Kidney epithelial cell (primary cell): ENCODE measurements at places on chromosomes 1 and 21.

- no peak for DNase-seq
Observed at GRCh38 chr1:226157761-226158316, 28.7 kb downstream of the ACBD3 start.

- no peak for DNase-seq
Observed at GRCh38 chr1:185300152-185300551, 16.9 kb downstream of the IVNS1ABP start.

DNA sequence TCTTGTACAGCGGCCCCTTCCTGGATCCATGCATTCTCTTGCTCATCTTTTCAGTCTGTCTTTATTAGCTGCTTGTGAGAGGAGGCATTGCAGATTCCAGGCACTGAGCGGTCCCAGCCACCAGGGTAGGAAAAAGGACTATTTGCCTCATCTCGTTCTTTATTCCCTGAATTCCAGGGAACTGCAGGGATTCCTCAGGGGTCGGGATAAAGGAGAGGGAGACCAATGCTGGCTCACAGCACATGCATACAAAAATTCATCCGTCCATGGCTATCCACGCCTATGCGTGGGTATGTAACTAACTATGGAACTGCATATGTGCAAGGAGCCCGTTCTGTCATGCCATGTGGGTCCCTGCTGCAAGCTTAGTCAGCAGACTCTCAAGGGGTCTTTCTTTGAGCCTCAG is 879 bp upstream of the PLPPR5 start:
- DNase-seq: no peak

- DNase-seq: no peak
Observed at GRCh38 chr1:244998717-244999346, 134.5 kb upstream of the HNRNPU start.

DNA sequence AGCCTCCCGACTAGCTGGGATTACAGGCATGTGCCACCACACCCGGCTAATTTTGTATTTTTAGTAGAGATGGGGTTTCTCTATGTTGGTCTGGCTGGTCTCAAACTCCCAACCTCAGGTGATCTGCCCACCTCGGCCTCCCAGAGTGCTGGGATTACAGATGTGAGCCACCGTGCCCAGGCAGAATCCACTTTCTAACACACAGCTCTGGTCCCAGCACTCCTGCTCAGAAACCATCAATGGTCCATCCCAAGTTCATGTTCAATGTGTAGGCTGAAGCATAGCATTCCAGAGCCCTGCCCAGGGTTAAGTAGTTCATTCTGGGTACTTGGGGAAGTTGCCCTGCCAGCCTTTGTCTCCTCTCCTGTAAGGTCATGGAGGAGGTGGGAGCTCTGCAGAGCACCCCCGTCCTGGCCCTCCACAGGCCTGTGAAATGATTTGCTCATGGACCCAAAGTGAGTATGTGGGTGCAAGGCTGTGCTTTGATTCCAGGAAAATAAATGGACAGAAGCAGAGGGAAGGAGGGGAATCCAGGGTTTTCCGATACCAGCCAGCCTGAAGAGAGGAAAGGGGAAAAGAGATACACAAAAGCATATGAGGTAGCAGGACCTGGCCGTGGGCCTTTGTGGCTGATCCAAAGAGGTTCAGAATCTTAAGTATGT is 55.2 kb downstream of the NENF start:
- DNase-seq: no peak

- no peak for DNase-seq
Observed at GRCh38 chr21:42411891-42412635, 8.4 kb downstream of the UBASH3A start.

- no peak for DNase-seq
Observed at GRCh38 chr1:94236013-94236491, 1.3 kb downstream of the ARHGAP29 start.

- no peak for DNase-seq
Observed at GRCh38 chr1:101050869-101051268, 25.3 kb upstream of the DPH5 start.

DNA sequence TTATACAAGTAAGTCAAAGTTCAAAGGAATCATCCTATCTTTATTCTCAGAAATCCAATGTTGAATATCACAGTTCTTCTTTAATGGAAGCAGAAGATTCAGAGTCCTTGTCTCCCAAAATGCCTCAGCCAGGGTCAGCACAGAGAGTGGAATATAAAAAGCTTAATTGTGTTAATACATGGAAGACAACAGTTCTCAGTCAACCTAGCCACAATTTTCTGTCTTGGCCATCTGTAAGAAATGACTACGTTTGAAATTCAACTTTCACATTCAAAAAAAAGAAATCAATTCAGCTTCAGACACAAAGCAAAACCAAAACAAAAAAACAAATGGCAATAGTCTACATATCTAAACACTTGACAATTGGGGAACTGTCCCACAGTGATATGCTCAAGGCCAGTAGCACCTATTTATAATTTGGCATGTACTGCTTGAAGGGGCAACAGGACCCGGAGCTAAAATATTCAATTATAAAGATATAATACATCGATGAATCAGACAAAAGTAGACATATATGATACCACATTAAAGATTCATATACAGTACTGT is 27.3 kb upstream of the GLIS1 start:
- no peak for DNase-seq

DNA sequence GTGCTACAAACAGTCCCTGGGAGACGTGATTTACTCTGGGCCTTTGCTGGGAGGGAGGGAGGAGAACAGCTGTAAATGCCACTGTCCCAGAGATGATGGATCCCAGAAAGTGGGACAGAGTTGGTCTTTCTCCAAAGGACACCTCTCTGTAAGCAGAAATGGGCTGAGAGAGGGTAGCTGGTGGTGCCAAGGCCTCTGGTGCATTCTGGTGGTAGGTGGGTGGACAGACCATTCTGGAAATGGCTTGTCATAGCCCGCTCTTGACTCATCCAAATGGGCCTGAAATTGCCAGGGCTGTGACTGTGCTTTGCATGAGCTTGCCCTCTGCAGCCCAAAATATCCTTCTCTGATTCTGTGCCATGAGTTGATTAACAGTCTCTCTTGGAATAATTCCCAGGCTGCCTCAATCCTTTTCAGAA is 36.1 kb downstream of the CCDC185 start:
- DNase-seq: no peak

DNA sequence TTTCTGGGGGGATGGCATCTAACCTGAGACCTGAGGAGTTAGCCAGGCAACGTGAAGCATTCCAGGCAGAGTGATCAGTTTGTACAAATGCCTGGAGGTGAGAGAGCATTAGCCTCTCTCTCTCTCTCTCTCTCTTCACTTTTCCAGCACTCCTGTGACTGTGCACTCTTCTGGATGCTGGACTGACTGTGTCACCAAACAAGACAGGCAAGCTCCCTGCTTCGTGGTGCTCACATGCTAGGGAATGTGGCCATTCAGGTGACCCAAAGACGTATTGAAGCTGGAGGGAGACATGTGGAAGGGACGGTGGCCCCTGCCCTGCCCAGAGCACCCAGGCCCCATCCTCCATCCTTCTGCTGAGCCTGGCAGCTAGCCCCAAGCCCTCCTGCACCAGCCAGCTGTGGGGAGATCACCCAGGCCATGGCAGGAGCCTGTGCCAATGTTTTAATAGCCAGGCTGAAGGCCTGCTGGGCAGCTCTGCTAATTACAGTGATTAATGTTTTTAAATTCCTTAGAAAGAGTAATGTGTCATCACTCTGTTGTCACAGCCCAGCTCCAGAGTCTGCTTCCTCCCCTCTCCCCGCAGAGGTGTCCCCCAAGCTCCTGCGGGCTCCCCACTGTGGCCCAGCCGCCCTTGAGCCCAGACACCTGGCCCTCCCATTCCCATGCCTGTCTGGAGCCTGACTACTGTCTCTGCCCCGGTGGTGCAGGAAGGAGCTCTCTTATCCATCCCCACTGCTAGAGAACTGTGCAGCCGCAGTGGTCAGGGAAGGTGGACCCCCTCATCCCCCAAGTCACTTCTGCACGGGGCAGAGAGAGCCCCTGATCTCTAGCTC is 48.9 kb downstream of the UBIAD1 start:
- DNase-seq: no peak

- DNase-seq: no peak
Observed at GRCh38 chr1:31677949-31678348, 25.9 kb downstream of the COL16A1 start.

DNA sequence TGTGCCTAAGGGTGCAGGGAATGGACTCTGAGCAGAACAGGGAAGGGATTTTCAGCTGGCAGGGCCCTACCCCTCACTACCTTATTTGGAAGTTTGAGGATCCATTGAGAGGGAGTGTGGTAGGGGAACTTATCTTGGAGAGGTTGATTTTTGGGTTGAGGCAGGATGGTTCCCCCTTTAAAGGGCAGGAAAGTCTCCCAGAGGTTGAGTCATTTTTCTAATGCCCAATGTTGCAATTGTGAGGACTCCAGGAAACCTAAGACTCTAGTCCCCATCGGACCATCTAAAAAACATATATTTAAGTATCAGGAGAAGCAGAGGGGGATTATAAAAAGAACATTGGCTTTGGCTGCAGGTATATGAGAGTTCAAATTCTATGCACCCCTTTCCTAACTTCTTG is 47.3 kb downstream of the SAMD13 start:
- DNase-seq: no peak

DNA sequence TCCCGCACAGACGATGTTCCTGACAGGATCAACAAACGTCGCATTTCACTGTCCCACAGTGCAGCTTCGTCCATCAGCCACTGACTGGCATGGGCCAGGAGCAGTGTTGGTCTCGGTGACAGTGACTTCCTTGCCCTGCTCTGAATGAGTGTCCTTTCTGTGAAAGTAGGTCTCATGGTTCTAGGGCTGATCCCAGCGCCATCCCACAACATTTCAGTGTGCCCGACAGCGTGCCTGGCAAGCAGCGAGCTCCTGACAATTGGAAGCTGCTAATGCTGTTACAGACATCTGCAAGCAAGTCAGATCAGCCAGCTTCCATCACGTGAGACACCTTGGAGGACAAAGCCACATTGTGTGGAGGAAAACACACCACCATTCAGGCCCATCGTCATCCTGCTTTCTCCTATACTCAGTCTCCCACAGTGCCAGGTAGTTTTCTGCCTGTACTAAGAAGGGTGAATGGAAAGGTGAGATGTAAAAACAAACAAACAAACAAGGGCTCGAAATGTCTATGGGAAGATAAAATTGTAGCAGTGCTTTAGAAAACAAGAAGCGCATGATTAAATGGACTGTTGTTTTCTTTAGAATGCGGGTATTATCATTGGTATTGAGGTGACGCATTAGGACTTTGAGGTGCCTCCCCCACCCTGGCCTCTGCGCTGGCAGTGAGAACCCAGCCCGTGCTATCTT is 21.9 kb downstream of the ERRFI1 start:
- DNase-seq: no peak

- DNase-seq: no peak
Observed at GRCh38 chr21:43331962-43332828, 94.7 kb downstream of the SIK1 start.

GRCh38 chr1:101455166-101455565 is 218.3 kb downstream of the S1PR1 start:
- DNase-seq: no peak

DNA sequence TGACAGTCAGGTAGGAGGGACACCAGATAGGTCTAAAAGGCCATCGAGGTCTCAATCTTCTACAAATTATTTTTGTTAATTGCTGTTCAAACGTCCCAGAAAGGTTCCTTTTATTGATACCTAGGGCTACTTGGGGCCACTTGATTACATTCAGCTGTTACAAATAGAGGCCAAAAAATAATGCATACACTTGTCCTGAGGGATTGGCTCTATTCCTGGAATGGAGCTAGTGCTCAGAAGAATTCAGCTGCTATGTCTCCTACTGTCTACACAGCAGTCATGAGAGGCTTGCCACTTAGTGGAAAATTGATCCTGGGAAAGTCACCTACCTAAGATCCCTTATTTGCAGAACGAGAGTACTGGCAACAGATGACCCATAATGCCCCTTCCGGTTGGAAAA is 498.3 kb downstream of the ADGRL2 start:
- DNase-seq: no peak

DNA sequence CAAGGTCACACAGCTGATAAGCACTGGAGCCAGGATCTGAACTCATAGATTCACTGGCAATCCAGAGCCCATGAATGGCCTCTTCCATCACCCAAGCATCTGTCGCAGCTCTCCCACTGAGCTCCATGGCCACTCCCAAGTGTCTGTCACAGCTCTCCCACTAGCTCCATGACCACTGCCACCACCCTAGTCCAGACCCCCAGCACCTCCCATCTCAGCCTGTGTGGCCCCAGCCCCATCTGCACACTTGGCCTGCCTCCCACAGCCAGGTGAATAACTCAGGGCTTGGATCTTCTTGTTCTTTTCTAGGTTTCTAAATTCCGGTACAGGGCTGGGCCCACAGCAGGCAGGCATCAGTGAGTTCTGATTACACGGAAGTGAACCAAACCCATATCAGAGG is 76.0 kb downstream of the GLIS1 start:
- DNase-seq: no peak

GRCh38 chr1:28913786-28914227 is 562 bp upstream of the EPB41 start:
- no peak for DNase-seq

- no peak for DNase-seq
Observed at GRCh38 chr1:218904416-218904815, 269.3 kb upstream of the LYPLAL1 start.

- no peak for DNase-seq
Observed at GRCh38 chr1:227437495-227438008, 119.3 kb upstream of the CDC42BPA start.

DNA sequence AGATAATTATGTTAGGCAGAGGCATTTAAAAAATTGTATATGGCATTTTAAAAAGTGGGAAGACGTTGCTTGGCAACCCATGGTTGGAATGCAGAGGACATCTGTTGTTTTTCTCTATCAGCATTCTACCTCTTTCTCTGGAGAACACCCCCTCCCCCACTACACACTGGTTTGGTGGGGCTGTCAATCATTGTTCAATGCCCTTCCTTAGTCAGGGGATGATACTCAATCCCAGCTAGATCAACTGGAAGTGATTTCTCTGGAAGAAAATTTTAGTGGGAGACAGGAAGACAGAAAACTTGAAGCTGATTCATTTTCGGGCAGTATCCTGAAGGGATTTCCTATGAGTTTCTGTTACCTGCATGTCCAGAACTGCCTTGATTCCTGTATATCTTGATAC is 35.7 kb upstream of the CAP1 start:
- DNase-seq: no peak

DNA sequence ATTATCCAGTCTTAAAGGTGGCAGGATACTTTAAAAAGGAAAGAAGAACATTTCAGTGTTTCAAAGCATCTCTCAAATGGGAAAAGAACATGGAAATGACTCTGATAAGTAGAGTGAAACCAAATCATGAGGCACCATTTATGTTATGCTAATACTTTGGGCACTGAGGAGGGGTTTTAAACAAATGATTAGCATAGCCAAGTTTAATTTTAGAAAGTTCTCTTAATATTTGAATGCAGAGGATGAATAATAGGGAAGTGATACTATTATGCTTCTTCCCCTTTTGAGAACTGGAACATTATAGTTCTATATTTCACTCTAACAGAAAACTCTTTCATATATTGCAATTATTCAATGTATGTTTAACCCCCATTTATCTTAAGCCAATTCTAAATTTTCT is 1181.9 kb upstream of the PRMT6 start:
- DNase-seq: no peak

- no peak for DNase-seq
Observed at GRCh38 chr1:54160351-54160750, 7.6 kb upstream of the CDCP2 start.

GRCh38 chr1:152410599-152410998 is 3.5 kb downstream of the CRNN start:
- peak; percentile 14 for DNase-seq

- DNase-seq: no peak
Observed at GRCh38 chr1:160116283-160117147, 956 bp downstream of the ATP1A2 start.

- no peak for DNase-seq
Observed at GRCh38 chr1:152886085-152886484, 8.0 kb downstream of the SMCP start.

GRCh38 chr1:192639607-192640368 is 3.8 kb downstream of the RGS13 start:
- DNase-seq: peak; percentile 53

- no peak for DNase-seq
Observed at GRCh38 chr1:66605419-66605997, 71.6 kb downstream of the SGIP1 start.
